ENCODE measurements at places on chromosomes 5 and 9. TPM values are rescaled to one million over a fixed set of nuclear protein-coding genes. Genes with fewer than 3 reads are reported as not detected.
A peak's percentile ranks its signal among the peaks of the same experiment; 100 is the strongest.

- no peak overlapping the region for H3K4me3 ChIP-seq
- peaks cover 94% of the 10 kb centered on the region for H3K36me3 ChIP-seq
- no peak overlapping the region for H3K27ac ChIP-seq
- H3K27me3 ChIP-seq: no peaks in the 10 kb centered on the region
- no peak for DNase-seq
Observed at GRCh38 chr9:135815830-135816650, 91.3 kb downstream of the CAMSAP1 start.

GRCh38 chr5:173745123-173745522 lies 128.7 kb upstream of the BOD1 start:
- H3K36me3 ChIP-seq: no peaks in the 10 kb centered on the region
- peak; percentile 33 for DNase-seq
- H3K27ac ChIP-seq: peak overlapping the region; percentile 80
- H3K4me3 ChIP-seq: peak overlapping the region; percentile 29
- H3K4me1 ChIP-seq: peaks cover 60% of the 10 kb centered on the region

DNA sequence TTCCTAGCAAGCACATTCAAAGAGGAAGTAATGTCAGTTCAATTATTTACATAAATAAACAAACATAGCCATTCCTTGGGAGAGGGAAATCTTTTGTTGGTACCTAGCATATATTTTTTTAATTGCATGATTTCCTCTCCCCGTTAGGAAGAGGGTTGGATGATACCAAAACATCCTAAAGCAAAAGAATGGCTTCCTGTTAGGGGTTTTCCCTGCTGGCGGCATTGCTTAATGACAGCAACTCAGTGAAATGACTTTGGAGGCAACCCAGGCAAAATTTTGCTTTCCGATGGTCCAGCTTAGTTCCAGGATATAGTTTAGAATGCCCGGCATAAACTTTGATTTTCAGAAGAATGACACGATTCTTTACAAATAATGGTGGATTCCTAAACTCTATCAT lies 73.2 kb downstream of the MAT2B start:
- no peaks in the 10 kb centered on the region for H3K4me1 ChIP-seq
- DNase-seq: no peak
- peaks cover 15% of the 10 kb centered on the region for H3K27me3 ChIP-seq
- no peak overlapping the region for H3K4me3 ChIP-seq

- DNase-seq: no peak
- H3K4me3 ChIP-seq: no peak overlapping the region
- peaks cover 17% of the 10 kb centered on the region for H3K4me1 ChIP-seq
- no peaks in the 10 kb centered on the region for H3K36me3 ChIP-seq
- no peak overlapping the region for H3K27ac ChIP-seq
Observed at GRCh38 chr9:133169102-133169501, 5.4 kb upstream of the GBGT1 start.

DNA sequence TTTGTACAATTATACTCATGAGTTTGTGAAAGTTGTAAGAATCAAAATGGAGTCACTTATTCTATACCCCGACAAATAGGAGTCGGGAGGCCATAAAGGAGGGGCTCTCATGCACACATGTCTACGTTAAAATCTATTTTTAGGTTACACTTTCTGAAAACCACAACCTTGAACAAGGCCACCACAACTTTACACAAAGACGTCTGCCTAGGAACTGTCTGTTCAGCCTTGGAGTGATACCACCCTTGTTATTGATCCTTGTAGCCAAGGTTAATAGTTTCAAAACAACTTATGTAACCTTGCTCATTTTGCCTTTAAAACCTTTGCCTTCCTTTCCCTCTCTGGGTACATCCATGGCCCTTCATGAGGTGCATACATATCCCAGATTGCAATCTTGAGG lies 4.1 kb upstream of the NDFIP1 start:
- no peaks in the 10 kb centered on the region for H3K36me3 ChIP-seq
- no peak overlapping the region for H3K27ac ChIP-seq
- DNase-seq: no peak
- H3K4me1 ChIP-seq: peaks cover 8% of the 10 kb centered on the region
- H3K27me3 ChIP-seq: peaks cover 13% of the 10 kb centered on the region

- H3K4me1 ChIP-seq: no peaks in the 10 kb centered on the region
- no peak for DNase-seq
- no peaks in the 10 kb centered on the region for H3K36me3 ChIP-seq
- H3K27ac ChIP-seq: no peak overlapping the region
- H3K4me3 ChIP-seq: no peak overlapping the region
Observed at GRCh38 chr5:95424016-95424415, 32.9 kb downstream of the FAM81B start.

DNA sequence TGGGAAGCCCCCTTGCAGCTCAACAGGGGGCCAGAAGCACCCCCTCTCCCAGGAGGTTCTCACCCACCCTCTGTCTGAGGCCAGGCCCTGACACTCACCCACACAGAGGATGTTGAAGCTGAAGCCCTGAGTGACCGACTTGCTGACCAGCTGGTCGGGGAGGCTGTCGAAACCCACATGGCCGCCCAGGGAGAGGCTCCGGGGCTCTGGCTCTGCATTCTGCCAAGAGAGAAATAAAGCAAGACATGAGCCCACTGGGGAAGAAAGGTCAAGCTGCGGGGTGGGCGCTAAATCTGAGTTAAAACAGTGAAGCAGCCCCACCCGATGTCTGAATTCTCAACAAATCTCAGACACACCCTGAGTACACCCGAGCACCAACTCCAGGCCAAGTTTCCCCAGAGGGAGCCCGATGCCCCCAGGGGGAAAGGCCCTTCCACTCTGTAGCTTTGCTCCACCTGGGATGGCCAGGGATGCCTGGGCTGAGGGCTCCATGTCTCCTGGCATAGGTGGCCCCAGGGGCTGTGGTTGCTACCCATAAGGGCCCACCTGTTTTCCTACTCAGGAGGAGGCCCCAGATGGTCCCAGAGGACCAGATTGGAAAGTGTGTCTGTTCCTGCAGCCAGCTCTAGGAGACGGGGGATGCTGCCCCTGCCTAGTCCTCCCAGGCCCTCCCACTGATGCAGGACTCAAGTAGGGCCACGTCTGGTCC lies 11.6 kb downstream of the SEPTIN8 start:
- no peaks in the 10 kb centered on the region for H3K4me1 ChIP-seq
- H3K4me3 ChIP-seq: no peak overlapping the region
- H3K27ac ChIP-seq: no peak overlapping the region
- DNase-seq: no peak
- H3K36me3 ChIP-seq: no peaks in the 10 kb centered on the region
- no peaks in the 10 kb centered on the region for H3K27me3 ChIP-seq

- no peaks in the 10 kb centered on the region for H3K27me3 ChIP-seq
- no peaks in the 10 kb centered on the region for H3K36me3 ChIP-seq
- H3K27ac ChIP-seq: no peak overlapping the region
- peaks cover 18% of the 10 kb centered on the region for H3K4me1 ChIP-seq
- H3K4me3 ChIP-seq: no peak overlapping the region
- no peak for DNase-seq
Observed at GRCh38 chr5:158640593-158640980, 459.1 kb downstream of the EBF1 start.

DNA sequence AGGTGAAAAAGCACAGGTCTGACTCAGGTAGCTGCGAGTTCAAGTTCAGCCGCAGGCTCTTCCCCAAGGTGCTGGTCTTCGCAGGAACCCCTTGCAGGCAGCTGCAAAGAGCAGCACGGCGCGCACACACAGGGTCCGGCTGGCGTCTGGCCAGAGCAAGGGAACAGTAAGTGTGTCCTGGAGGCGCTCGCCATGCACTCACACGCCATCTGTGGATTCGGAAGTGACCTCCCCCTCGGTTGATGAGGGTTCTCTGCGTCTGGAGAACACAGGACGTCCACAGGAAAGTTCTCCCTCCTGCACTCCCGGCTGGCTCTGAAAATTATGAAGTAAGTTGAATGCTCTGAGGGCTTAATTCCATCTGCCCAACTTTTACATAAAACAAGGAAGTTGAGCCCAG lies 14.0 kb upstream of the EGFL7 start:
- DNase-seq: no peak
- H3K36me3 ChIP-seq: no peaks in the 10 kb centered on the region
- no peak overlapping the region for H3K4me3 ChIP-seq
- peaks cover 17% of the 10 kb centered on the region for H3K27me3 ChIP-seq
- H3K4me1 ChIP-seq: peaks cover 26% of the 10 kb centered on the region

- H3K36me3 ChIP-seq: no peaks in the 10 kb centered on the region
- peaks cover 48% of the 10 kb centered on the region for H3K27me3 ChIP-seq
- H3K27ac ChIP-seq: no peak overlapping the region
- no peak overlapping the region for H3K4me3 ChIP-seq
Observed at GRCh38 chr9:126514037-126514821, 99.5 kb upstream of the LMX1B start.

- DNase-seq: no peak
- H3K4me1 ChIP-seq: no peaks in the 10 kb centered on the region
- peaks cover 2% of the 10 kb centered on the region for H3K27me3 ChIP-seq
- no peak overlapping the region for H3K27ac ChIP-seq
Observed at GRCh38 chr5:36521838-36522745, 84.3 kb upstream of the SLC1A3 start.

- H3K4me3 ChIP-seq: no peak overlapping the region
- H3K36me3 ChIP-seq: no peaks in the 10 kb centered on the region
- no peak for DNase-seq
- no peak overlapping the region for H3K27ac ChIP-seq
- H3K4me1 ChIP-seq: no peaks in the 10 kb centered on the region
Observed at GRCh38 chr9:103474156-103474555, 479.0 kb downstream of the CYLC2 start.

DNA sequence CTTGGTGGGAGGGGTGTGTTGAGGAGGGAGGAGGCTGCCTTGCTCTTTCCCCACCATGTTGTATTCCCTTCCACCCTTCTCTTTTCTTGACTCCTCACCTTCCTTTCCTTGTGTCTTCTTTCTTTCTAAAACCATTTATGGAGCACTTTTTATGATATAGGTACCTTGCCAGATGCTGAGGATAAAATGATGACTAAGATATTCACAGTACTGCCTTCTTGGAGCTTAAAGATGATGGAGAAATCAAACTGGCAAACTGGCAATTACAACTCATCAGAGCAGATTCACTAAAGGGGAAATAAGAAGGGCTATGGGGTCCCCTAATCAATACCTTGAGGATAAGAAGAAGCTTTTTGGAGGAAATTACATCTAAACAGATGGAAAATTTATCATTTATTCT lies 273.2 kb upstream of the MEF2C start:
- H3K36me3 ChIP-seq: no peaks in the 10 kb centered on the region
- peaks cover 2% of the 10 kb centered on the region for H3K4me1 ChIP-seq
- no peak overlapping the region for H3K4me3 ChIP-seq
- no peaks in the 10 kb centered on the region for H3K27me3 ChIP-seq
- DNase-seq: no peak

DNA sequence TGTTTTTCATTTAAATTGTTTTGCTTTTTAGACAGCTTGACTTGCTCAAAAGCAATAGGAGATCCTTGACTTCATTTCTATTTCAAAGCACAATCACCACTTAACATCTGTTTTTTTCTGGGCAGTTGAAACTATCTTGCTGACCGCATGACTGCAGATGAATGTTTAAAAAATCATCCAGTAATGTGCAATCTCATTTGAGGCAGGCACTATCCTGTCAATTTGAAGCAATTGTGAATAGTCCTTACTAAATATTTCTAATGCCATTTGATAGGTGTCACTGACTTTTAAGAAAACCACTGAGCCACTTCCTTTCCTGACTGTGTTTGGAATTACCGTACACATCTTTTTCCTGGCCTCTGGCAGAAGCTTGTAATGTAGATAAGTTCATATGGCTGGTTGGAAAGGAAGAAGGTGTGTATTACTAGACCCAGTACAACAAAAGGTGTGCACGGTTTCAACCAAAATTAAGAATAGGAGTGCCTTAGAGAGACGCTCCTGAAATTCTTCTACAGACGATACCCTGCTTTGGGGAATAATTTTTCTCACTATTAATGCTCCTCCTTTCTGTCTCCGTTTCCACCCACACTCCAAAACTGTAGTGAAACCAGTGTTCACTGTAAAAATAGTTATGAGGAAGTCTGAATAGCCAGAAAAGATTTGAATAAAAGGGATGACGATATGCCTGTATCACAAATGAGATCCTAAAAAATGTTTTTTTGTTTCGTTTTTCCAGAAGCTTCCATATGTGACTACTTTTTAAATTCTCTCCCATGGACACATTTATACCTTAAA lies 136.7 kb upstream of the MOCS2 start:
- DNase-seq: no peak
- no peaks in the 10 kb centered on the region for H3K36me3 ChIP-seq
- H3K27ac ChIP-seq: no peak overlapping the region
- H3K4me1 ChIP-seq: no peaks in the 10 kb centered on the region

DNA sequence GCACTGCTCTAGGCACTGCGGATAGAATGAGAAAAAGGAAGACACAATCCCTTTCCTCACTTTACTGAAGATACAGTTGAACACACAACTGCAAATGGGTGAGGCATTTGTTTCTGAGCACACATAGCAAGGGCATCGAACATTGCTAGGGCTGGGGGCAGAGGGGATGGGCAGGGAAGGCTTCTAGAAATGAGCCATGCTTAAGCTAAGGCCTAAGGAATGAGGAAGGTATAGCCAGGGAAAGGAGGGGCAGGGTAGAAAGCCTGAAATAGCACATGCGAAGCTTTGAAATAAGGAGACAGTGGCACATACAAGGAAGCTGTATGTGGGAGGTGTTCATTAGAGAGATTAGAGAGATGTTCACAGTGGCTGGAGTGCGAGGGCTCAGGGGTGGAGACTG lies 92.7 kb downstream of the KIF4B start:
- H3K36me3 ChIP-seq: no peaks in the 10 kb centered on the region
- H3K27me3 ChIP-seq: no peaks in the 10 kb centered on the region
- no peak for DNase-seq
- no peak overlapping the region for H3K27ac ChIP-seq
- no peak overlapping the region for H3K4me3 ChIP-seq
- no peaks in the 10 kb centered on the region for H3K4me1 ChIP-seq

MRPL36 gene
- total RNA-seq: 28.7 TPM

ABCA1 gene
- 2.3 TPM for total RNA-seq

BASP1 gene
- total RNA-seq: 316 TPM

TMEM174 gene
- not detected for total RNA-seq

CACFD1 gene
- 13.8 TPM for total RNA-seq

TRIM41 gene
- total RNA-seq: 39.6 TPM

C9 gene
- total RNA-seq: not detected
